ENCODE measurements at places on chromosomes 5 and 9.
A peak's percentile ranks its signal among the peaks of the same experiment; 100 is the strongest.

DNA sequence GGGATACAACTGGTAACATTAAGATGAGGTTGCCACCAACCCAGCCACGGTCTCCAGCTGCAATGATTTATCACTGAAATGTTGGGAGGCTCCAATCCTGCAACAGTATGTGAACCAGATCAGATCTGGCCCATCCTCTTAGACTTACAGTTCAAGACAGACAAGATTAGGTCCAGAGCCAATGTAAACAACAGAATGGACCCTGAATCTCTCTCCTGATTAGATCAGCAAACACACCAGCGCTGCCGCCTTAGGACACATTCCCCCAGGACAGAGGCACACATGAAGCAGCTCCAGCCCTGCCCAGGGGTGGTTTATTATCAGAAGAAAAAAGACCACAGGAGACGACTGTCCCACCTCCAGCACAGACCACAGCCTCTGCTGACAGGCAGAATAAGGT lies 82.1 kb downstream of the SLIT3 start:
- no peak for DNase-seq

DNA sequence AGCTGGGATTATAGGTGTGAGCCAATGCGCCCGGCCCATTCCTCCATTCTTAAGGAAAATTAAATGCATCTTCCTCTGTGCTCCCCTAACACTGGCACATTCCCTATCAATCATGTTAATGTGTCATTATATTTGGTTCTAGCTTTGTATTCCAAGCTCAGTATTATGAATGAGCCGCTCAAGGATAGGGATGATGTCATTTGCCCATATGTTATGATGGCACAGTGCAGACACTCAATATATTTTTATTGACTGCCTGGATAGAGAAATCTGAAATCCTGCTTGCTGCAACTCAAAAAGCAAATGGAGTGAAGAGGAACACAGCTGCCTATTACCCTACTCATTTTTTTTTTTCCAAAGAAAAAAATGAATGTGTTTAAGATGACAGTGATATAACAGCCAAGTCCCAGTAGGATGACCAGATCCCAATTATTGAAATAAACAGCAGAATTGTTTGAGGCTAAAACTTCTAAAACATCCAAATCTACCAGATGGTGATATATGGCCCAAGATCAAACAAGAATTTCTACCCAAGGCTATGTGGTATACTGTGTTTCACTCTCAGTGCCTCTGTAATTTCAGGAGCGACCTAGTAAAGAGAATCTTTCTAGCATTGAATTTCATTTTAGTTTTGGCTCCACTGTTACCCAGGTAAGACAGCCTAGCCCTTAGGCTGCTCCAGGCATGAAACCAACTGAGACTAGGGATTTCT lies 16.3 kb downstream of the SUSD1 start:
- DNase-seq, result peak; percentile 86

- DNase-seq, result no peak
Measured at GRCh38 chr5:75610201-75610600, 1.1 kb upstream of the ANKDD1B start.

DNA sequence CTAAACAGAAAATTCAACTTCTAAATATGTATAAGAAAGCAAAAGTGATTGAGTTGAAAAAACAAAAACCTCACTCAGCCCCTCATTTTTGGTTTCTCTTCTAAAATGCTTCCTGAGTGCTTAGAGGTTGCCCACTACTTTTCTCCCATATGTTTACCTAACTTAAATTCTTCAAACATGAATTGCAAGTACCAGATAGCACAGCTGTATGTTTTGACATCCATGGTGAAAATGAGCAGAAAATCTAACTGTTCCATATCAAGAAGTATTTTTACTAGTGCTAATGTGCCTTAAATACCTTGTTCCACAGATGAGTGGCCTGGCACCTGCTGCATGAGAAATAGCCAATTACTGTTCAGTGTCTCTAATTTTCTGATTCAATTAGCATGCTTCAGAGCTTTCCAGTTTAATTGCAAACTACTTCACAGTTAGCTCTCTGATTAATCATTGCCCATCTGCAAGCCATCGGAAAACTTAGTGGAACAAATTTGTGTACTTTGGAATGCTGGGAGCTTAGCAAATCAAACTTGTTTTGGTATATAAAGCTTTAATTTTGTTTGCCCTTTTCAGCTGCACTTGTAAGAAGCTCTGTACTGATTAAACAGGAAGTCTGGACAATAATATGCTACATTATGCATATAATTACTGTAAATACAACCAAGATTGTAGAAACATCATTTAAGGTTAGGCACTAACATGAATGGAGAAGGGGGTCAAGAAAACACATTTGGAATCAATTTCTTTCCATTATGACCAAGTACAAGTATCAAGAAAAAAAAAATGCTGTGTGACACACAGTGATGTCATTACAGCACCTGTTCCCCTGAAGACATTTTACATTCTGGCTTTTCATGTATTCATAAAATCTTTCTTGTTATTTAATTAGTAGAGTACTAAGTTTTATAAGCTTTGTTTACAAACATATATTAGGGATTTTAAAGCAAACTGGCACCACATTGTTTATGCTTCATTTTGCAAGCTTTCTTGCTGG lies 65.6 kb downstream of the POU5F2 start:
- peak; percentile 49 for DNase-seq
